ENCODE measurements at places on chromosomes 5 and 9. TPM values are rescaled to one million over a fixed set of nuclear protein-coding genes. Genes with fewer than 3 reads are reported as not detected.

DNA sequence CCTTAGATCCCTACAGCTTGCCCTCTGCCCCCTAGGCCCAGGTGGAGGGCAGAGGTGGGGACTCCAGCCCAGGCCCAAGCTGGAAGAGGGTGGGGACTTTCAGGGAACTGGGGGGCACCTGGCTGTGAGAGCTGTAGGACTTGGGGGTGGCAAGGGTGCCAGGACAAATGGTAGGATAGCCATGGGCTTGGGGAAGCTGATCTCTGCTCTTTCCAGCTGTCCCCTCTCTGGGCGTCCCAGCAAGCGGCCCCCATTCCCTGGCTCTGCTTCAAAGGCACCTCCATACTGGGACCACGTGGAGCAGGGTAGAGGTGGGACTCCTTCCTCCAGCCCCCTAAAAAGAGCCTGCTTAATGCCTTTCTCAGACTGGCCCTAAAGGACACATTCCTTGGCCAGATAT lies 385 bp downstream of the LTC4S start:
- H3K4me3 ChIP-seq = peak overlapping the region; percentile 68
- H3K4me1 ChIP-seq = peaks cover 66% of the 10 kb centered on the region
- no peak for DNase-seq
- no peaks in the 10 kb centered on the region for H3K27me3 ChIP-seq
- H3K36me3 ChIP-seq = peaks cover 11% of the 10 kb centered on the region
- H3K27ac ChIP-seq = peak overlapping the region; percentile 88

DNA sequence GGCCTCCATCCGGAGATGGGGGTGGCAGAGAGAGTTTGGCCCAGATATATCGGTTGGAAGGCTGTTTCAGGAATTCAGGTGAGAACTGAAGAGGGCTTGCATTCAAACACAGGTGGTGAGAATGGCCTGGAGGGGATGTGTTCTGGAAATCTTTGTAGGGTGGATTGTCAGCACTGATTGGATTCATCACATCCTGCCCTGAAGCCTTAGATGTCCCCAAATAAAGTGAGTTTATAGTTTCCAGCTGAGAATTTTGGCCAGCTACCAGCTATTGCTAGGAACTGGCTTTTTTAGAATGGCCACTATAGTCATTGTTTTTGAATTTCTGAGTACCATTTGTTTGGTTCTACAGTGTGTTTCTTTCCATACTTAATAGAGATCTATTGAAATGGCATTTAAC lies 46.1 kb upstream of the ANKH start:
- H3K4me3 ChIP-seq = no peak overlapping the region
- no peak overlapping the region for H3K27ac ChIP-seq
- no peaks in the 10 kb centered on the region for H3K4me1 ChIP-seq
- no peaks in the 10 kb centered on the region for H3K27me3 ChIP-seq

DNA sequence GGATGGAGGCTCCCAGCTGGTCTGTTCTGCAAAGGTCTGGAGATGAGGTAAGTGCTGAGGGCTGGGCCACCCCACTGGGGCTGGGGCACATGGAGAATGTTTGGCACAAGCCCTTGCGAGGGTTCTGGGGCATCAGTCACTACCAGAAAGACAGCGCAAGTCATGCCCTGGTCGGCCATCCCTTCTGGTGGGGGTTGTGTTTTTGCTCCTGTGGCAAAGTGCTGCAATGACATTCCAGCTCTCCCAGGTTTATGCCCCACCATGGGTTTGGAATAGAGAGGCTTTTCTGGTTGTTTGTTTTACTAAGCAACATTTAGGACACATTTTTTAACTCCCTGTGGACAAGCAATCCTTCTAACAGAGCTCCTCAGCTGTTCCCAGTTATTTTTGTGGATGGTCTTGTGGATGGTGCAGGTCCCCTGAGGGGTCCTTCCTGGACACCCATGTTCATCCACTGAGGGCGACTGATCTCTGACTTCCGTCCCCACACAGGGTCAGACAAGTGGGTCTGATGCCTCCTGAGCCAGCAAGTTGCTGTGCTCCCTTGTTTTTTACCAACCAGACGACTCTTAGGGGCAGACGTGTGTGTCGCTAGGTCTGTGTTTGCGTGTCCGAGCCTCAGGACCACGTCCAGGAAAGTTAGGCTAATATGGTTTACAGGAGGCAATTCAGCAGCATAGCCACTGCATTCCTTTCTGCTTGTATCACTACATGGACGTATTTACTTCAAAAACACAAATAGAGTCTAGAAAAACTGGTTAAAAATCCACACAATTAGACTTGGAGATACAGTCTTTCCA lies 64.9 kb upstream of the ECM2 start:
- H3K27me3 ChIP-seq = no peaks in the 10 kb centered on the region
- peak overlapping the region; percentile 1 for H3K4me3 ChIP-seq
- DNase-seq = no peak
- H3K27ac ChIP-seq = peak overlapping the region; percentile 75
- peaks cover 68% of the 10 kb centered on the region for H3K4me1 ChIP-seq
- H3K36me3 ChIP-seq = no peaks in the 10 kb centered on the region

GRCh38 chr9:131289301-131290035 lies at the start of gene PLPP7:
Gene PLPP7 (plus strand): TSS chr9:131289723. CDS start chr9:131289998, 275 bp downstream.
- H3K4me1 ChIP-seq = no peaks in the 10 kb centered on the region
- peak within 1 kb of the TSS; percentile 77 for H3K27ac ChIP-seq
- H3K27me3 ChIP-seq = no peaks in the 10 kb centered on the region
- H3K4me3 ChIP-seq = peak within 1 kb of the TSS; percentile 44
- H3K36me3 ChIP-seq = no peaks in the 10 kb centered on the region

GRCh38 chr5:154237946-154238345 lies 47.4 kb downstream of the GALNT10 start:
- no peak overlapping the region for H3K4me3 ChIP-seq
- no peaks in the 10 kb centered on the region for H3K27me3 ChIP-seq
- no peaks in the 10 kb centered on the region for H3K4me1 ChIP-seq
- no peak for DNase-seq

DNA sequence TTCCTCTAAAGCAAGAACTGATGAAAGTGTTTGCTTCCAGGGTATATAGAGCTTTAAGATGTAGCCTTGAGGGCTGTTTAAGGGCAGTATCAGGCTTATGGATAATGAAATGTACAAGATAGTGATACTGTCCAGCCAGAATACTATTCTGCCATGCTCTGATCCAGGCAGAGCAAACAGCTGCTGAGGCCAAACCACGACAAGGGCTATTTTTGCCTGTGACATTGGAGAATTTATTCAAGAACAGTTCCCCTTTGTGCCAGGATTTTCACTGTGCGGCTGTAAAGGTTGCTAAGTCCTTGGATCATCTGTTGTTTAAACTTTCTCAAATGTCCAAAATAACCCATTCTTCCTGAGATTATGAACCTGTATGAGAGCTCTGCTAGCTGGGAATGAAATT lies 70.4 kb downstream of the OTP start:
- no peak for DNase-seq
- no peaks in the 10 kb centered on the region for H3K36me3 ChIP-seq
- H3K27ac ChIP-seq = no peak overlapping the region

DNA sequence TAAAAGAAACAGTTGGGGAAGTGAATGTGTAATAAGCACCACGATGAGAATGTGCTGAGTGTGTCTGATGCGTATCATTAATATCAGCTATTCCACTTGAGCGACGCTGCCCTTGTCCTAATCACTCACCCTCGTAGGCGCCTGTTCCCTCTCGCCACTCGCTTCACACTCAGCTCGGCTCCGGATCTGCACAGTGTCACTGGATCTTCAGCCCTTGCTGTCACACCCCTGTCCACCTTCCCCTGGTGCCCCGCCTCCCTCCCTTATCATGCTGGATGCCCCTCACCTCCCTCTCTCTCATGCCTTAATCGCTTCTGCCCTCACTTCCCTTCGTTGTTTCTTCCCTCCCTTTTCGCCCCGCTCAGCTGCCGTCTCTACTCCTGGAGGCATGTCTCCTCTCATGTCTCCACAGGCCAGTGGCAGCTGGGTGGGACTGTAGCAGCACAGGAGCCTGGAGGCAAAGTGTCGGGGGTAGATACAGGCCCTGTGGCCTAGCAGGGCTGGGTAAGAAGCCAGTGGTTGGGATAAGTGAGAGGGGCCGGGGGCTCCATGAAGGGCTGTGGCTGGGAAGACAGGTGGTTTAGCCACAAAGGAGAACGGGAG lies 43.5 kb downstream of the ANKDD1B start:
- no peak for DNase-seq
- H3K27ac ChIP-seq = no peak overlapping the region
- H3K27me3 ChIP-seq = no peaks in the 10 kb centered on the region
- no peaks in the 10 kb centered on the region for H3K36me3 ChIP-seq
- no peaks in the 10 kb centered on the region for H3K4me1 ChIP-seq

GRCh38 chr9:85417674-85418073 lies 324.1 kb downstream of the AGTPBP1 start:
- H3K27me3 ChIP-seq = peaks cover 39% of the 10 kb centered on the region
- H3K4me3 ChIP-seq = no peak overlapping the region
- no peaks in the 10 kb centered on the region for H3K4me1 ChIP-seq
- H3K27ac ChIP-seq = no peak overlapping the region
- no peak for DNase-seq

- no peak overlapping the region for H3K27ac ChIP-seq
- no peak for DNase-seq
- H3K27me3 ChIP-seq = no peaks in the 10 kb centered on the region
- H3K36me3 ChIP-seq = no peaks in the 10 kb centered on the region
- H3K4me1 ChIP-seq = no peaks in the 10 kb centered on the region
- H3K4me3 ChIP-seq = no peak overlapping the region
Measured at GRCh38 chr9:71115448-71115975, 5.9 kb downstream of the TRPM3 start.

DNA sequence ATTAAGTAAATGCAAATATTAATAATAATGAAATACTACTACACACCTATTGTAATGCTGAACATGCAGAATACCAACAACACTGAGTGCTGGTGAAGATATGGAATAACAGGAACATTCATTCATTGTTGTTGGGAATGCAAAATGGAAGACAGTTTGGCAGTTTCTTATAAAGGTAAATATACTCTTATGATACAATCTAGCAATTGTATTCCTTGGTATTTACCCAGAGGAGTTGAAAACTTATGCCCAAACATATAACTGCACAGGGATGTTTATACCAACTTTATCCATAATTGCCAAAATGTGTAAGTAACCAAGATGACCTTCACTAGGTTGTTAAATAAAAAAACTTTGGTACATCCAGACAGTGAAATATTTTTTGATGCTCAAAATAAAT lies 636.8 kb downstream of the PRR16 start:
- no peak overlapping the region for H3K27ac ChIP-seq
- no peak overlapping the region for H3K4me3 ChIP-seq
- no peaks in the 10 kb centered on the region for H3K36me3 ChIP-seq
- no peaks in the 10 kb centered on the region for H3K4me1 ChIP-seq

The SNAPC4 gene
- 5.1 TPM for total RNA-seq

The PCDHGB7 gene
- total RNA-seq = 5.2 TPM

The POU5F2 gene
- 3.8 TPM for total RNA-seq

The ELOVL7 gene
- 9.8 TPM for total RNA-seq

Data from esophagus squamous epithelium (tissue), 5 donors.